ENCODE measurements at places on chromosomes 7 and 10.

DNA sequence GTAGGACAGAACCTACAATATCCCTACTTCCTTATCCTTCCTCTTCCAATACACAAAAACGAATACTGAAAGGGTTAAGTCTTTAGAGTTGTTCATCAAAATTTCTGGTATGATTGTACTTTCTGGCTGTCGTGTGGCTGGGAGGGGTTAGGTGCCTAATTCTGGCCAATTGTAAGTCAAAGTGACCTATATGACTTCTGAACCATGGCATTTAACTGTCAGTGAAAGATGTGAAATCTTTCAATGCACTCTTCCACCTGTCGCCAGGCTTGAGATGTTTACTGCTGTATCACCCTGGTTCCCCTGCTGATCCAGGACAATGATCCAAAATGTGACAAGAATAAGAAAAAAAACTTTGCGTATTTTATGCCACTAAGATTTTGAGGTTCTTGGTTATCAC lies 20.8 kb downstream of the EPC1 start:
- DNase-seq: no peak

DNA sequence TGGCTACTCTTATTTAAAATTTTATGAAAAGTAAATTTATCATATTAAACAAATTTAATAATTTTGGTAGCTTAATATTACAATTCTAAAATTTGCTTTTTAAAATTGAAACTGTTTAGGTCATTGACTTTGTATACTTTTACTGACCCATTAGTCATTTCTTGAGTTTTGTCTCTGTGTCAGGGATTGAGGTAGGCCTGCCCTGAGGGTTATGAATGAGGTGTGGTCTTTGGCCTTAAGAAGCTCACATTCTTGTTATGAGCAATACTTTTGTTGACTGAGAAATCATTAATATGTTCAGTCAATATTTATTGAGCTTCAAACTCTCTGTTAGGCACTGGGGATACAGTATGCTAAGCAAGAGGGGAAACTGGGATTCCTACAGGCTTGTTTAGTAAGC lies 47.0 kb upstream of the RPA3 start:
- DNase-seq: no peak

- DNase-seq: peak; percentile 31
Measured at GRCh38 chr7:129072479-129073011, 17.6 kb upstream of the TNPO3 start.

- DNase-seq: no peak
Measured at GRCh38 chr7:86598311-86598710, 45.4 kb upstream of the GRM3 start.

DNA sequence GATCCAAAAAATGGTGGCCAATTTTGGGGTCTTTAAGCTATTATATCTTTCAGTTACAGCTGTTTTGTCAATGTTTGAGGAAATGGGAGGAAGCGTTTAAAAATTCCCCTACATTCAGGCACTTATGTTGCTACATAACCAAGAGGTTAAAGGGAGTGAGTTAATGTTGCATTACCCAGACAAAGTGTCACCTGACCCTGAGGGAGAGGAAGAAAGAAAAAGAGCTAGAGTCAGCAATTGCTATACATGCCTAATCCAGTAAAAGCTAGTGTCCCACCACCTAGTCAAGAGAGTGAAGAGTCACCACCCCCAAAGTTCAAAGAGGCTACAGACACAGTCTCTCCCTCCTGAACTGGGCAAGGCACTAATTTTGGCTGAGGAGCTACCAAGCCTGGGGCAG lies 69.5 kb upstream of the ZNF92 start:
- no peak for DNase-seq

- DNase-seq: no peak
Measured at GRCh38 chr7:90564455-90564854, 31.7 kb upstream of the CDK14 start.

GRCh38 chr7:70492625-70493024 lies 639.3 kb upstream of the GALNT17 start:
- DNase-seq: no peak

- no peak for DNase-seq
Measured at GRCh38 chr10:2981361-2981801, 86.0 kb upstream of the PFKP start.

GRCh38 chr10:89954787-89955566 lies 253.6 kb downstream of the KIF20B start:
- peak; percentile 48 for DNase-seq

DNA sequence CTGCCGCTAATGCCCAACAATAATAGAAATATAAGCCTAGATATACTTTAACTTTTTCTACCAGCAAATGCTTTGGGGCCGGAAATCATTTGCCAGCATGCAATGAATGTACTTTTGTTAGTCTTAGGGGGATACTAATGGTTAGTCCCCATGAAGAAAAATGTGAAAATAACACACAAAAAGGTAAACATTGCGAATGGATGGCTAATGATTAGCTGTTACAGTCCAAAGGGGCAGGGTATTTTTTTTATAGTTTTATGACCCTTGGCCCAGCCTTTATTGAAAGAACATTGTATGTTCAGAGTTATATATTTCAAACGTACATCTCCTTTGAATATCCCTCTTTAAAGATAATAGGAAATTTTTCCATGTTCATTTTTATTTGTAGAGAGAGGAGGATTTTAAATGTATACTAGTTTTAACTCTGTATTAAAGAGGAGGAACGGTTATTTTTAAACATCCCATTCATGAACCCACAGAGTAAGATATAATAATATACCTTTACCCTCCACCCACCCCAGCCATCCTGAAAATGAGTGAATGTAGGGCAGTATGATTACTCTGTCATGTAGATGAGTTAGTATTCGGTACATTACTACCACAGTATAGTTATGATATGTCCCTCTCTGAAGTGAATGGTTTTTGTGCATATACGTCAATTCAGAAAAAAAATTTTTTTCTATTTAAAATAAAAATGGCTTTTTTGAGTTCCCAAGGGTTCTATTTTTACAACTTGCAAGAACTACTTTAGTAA lies 63.6 kb downstream of the ARID5B start:
- no peak for DNase-seq

GRCh38 chr10:36491926-36492325 lies 633.5 kb upstream of the ANKRD30A start:
- no peak for DNase-seq

DNA sequence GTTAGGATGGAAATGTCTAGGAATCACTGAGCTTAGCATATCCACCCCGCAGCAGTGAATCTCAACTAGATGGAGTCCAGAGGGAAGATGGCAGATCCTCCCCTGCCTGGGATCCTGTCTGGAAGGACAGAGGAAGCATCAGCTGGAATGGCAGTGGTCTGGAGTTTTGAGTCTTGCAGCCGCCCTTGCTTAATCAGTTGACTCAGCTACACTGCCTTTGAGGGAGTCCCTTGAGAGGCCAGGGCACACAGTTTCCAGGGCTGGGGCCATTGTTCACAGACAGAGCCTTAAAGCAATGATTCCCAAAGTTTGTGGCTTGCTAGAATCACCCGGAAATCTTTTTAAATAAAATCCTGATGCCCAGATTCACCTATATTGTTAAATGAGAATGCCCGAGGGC lies 128.1 kb downstream of the NT5C2 start:
- DNase-seq: no peak

GRCh38 chr10:24456322-24456721 lies 247.4 kb downstream of the KIAA1217 start:
- DNase-seq: no peak

- DNase-seq: no peak
Measured at GRCh38 chr7:122748195-122748594, 45.5 kb upstream of the RNF148 start.

DNA sequence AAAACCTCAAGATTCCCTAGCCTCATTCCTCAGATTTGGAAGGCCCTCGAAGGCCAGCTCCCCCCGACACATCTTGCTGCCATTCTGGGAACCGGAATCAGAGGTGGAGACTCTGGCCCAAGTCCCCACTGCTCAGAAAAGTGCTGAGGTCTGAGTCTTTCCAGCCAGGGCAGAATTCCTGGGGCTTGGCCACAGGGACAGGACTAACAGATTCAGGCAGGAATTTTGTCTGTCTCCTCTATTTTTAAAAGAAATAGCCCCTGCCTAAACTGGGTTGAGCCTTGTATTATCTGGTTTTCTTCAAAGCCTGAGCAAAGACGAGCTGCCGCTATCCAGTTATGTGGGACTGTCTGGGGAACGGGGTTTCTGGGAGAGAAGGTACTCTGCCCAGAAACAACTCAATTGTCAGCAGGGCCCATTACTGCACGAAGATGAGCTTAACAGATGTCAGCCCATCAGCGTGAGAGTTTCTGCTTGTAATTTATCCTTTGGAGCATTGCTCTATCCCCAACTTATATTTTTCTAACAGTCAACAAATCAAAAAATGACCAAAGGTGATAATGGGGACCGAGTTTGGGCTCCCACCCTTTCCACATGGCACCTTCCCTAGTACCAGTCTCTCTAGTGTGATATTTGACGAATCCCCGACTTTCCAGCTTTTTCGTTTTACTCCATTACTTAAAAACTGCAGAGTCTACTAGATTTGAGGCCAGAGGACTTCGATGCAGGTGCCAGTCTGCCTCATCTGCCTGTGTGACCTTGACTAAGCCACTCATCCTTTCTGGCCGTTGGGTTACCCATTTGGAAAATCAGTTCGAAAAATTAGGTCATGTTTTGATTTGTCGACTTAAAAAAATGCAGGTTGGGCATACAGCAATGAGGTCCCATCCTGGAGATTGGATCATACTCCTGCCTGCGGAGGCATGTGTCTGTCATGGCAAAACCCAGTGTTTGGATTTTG lies 110.9 kb downstream of the WDR11 start:
- no peak for DNase-seq

DNA sequence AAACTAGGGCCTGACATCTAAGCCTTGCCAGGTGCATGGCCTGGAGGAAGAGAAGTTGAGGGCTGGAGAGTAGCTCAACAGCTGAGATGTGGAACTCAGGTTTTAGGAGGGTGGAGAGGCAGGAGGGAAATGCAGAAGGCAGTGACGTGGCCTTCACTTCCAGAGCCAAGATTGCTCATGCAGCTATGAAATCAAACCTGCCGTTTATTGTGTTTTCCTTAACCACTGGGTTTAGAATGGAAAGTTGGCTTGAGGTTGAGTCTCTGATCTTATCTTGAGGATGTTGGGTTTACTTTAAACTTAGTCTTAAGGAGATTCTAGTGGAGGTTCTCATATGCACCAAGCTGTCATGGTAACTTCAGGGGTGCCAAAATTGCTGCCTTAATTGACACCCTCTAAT lies 178.6 kb downstream of the SORCS3 start:
- DNase-seq: no peak

DNA sequence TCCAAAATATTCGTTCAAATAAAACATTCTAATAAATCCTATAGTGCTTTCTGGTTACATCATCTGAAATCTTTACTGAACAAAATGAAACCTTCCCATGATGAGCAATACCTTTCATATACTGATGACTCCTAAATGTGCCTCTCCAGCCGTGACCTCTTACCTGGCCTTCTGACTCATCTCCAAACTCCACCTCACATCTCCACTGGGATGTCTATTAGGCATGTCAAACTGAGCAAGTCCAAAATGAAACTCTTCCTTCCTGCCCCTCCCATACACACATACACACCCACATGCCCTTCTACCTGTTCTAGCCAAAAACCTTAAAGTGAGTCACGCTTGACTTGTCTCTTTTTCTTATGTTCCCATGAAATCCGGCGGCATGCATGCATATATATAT lies 22.9 kb downstream of the GSAP start:
- DNase-seq: peak; percentile 89

DNA sequence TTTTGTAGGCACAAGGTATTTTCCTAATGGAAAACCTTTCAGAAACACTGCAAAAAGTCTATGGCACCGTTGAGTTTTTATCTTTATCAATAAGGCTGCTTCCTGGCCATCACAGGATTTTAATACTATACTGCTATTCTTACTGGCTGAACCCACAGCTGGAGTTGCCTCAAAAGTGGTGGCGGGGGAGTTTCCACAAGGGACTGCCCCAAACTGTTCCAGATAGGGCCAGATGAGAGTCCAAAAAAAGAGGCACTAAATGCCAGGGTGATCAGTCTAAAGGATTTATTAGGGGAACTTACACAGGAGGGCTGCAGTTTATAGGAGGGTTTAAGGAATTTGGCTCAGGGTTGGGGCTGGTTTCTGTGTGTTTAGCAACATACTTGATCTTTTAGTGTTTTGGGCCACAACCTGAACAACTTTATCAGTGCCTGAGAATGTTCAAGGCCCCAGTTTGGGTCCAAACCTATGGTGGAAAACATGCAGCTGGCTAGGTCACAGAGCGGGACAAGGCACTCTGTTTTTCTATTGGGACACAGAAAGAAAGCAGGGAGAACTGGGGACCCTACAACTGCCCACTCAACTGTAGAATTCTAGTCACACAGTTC lies 41.4 kb downstream of the STAM start:
- DNase-seq: no peak

DNA sequence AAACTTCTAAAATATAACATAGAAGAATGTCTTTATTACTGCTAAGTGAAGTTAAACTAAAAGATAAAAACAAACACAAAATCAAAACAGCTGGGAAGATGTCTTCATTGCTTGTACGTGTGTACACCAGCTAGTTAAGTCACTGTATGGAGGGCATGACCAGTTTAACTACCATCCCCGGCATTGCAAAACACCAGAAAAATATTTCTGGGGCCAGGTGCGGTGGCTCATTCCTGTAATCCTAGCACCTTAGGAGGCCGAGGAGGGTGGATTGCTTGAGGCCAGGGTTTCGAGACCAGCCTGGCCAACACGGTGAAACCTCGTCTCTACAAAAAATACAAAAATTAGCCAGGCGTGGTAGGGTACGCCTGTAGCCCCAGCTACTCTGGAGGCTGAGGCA lies 19.2 kb upstream of the C7orf33 start:
- DNase-seq: peak; percentile 90

- no peak for DNase-seq
Measured at GRCh38 chr10:97991871-97992270, 38.5 kb downstream of the CRTAC1 start.

GRCh38 chr7:116598861-116599260 lies 73.1 kb upstream of the MET start:
- no peak for DNase-seq

GRCh38 chr7:22997871-22998518 lies 15.9 kb downstream of the HYCC1 start:
- no peak for DNase-seq

DNA sequence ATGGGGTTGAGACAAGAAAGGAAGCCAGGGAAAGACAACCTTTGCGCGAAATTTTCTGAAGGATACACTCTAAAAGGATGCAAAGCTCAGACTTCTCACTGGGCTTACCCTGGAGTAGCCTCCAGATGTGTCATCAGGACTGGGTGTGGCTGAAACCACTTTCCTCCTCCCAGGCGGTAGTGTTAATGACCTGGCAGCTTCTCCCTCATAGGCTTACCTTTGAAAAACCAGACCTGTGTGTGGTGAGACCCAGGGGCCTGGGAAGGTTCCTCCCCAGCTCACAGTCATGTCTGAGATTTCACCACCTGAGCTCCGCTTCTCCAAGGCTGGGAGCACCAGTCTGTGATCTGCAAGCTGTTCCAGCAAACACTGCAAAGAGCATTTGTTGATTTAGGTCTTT lies 93.7 kb downstream of the EPC1 start:
- DNase-seq: peak; percentile 55

GRCh38 chr7:68770649-68771048 lies 827.6 kb upstream of the AUTS2 start:
- DNase-seq: no peak

DNA sequence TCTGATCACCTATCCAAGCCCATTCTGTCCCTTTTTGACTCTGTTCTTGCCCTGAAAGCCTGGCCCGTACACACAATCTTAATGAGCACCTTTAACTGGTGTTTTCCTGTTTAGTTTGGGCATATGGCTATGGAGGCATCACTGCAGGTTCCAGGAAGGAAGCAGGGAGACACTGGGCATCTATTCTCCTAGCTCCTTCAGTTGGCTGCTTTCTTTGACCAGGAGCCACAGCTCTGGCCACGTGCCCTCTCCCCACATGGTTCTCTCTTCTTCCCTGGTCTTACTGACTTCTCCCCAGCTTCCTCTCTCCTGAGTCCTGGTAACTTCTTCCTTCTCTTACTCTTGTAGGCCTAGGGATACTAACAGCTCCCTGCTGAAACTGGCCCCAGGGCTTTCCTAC lies 144.4 kb downstream of the CREB5 start:
- DNase-seq: no peak

Data from trophoblast cell (in vitro differentiated cells and primary cell).